ENCODE measurements at places on chromosomes 6 and 20.

DNA sequence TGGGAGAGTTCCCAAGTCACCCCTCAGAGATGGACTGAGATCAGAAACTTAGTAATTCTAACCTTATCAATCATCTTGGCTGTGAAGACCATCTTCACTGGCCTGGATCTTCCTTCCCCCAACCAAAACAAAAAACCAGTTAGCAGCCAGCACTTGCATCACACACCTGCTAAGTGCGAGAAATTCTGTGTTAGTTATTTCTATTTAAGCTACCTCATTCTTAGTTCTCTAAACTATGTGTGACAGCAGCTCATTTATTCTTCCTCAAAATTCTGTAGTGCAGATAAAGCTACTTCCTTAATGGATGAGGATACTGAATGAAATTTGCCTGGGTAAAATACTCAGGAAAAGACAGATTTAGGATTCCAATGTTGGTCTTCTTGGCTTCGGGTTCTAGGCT lies 18.2 kb upstream of the TAGAP start:
- peaks cover 75% of the 10 kb centered on the region for H3K4me1 ChIP-seq
- H3K27ac ChIP-seq, result peak overlapping the region; percentile 95
- no peak for DNase-seq

DNA sequence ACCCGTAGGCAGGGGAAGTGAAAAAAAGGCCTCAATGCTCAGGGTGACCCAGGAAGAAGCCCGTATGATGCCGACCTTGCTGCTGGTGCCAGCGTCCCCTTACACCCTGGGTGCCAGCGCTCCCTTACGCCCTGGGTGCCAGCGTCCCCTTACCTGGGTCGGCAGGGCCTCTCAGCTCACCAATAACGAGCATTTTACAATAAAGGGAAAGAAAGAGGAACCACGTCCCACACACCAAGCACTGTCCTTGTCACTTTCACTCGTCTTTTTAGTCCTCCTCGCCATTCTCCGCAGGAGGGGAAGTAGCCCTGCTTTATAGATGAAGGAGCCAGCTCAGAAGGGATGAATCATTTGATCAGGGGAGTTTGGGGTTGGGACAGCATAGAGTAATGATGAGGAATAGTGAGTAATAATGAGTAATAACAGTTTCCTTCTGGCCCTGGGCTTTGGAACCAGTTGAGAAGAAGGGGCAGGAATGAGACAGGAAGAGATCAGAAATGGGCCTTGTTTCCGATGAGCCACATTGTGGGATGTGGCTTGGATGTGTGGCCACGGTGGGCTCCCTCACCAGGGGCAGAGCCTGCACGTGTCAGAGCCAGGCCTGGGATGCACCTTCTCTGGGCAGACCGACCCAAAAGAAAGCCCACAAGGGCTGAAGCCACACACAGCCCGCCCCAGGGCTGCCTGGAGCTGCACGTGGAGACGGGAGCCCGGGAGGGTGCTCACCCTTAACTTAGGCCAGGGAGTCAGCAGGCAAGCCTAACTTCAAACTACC lies 75.7 kb downstream of the SYNJ2 start:
- peaks cover 7% of the 10 kb centered on the region for H3K36me3 ChIP-seq
- no peak for DNase-seq
- no peak overlapping the region for H3K27ac ChIP-seq
- no peak overlapping the region for H3K4me3 ChIP-seq
- H3K27me3 ChIP-seq, result no peaks in the 10 kb centered on the region
- H3K4me1 ChIP-seq, result peaks cover 6% of the 10 kb centered on the region

GRCh38 chr6:152896923-152897322 lies 85.9 kb downstream of the FBXO5 start:
- H3K27ac ChIP-seq, result no peak overlapping the region
- DNase-seq, result no peak
- H3K27me3 ChIP-seq, result peaks cover 6% of the 10 kb centered on the region
- no peaks in the 10 kb centered on the region for H3K36me3 ChIP-seq
- H3K4me3 ChIP-seq, result no peak overlapping the region

DNA sequence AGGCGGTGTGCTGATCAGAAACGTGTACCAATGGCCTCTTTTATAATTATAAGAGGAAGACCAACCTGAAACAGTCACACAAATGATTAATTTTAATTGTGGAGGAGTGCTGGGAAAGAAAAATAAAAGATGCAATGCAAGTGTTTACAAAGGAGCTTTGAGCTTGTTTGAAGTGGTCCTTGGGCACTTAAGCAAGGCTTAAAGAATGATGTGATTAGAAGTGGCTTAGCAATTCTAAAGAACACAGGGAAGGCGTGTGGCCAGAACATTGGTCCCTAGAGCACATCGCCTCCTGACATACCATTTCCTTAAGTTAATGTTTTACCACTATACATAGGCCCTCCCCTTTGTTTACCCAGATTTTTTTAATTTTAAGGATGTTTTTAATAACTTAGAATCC lies 26.1 kb downstream of the PTPN1 start:
- H3K27ac ChIP-seq, result no peak overlapping the region
- peaks cover 74% of the 10 kb centered on the region for H3K36me3 ChIP-seq
- no peak for DNase-seq
- peaks cover 87% of the 10 kb centered on the region for H3K4me1 ChIP-seq

DNA sequence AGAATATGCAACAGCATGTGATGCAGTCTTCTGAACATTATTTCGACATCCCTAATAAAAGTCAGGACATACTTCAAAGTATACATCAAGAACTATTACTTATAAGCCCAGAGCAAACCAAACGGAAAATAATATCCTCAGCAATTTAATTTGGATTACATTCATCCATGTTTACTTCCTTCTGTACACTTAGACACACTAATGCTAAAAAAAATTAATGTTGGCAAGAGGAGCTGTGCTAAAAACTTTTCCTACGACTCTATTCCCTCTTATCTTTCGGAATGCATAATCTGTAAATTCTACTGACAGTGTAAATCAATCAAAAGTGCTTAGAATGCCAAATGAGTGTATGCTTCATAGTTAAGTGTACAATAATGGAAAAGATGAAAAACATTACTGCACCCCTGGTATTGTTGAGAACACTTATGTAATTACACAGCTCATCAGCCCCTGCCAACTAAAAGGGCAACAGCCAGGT lies 301.2 kb upstream of the HSF2 start:
- H3K4me3 ChIP-seq, result no peak overlapping the region
- H3K27me3 ChIP-seq, result no peaks in the 10 kb centered on the region
- H3K36me3 ChIP-seq, result no peaks in the 10 kb centered on the region
- no peak for DNase-seq

GRCh38 chr6:80480421-80481157 lies 374.1 kb downstream of the BCKDHB start:
- H3K27ac ChIP-seq, result no peak overlapping the region
- DNase-seq, result no peak
- no peaks in the 10 kb centered on the region for H3K27me3 ChIP-seq
- no peaks in the 10 kb centered on the region for H3K4me1 ChIP-seq

GRCh38 chr6:84166395-84166794 lies 61.0 kb downstream of the CEP162 start:
- peaks cover 10% of the 10 kb centered on the region for H3K4me1 ChIP-seq
- no peak overlapping the region for H3K4me3 ChIP-seq
- no peak for DNase-seq
- H3K27me3 ChIP-seq, result no peaks in the 10 kb centered on the region
- H3K36me3 ChIP-seq, result peaks cover 41% of the 10 kb centered on the region

DNA sequence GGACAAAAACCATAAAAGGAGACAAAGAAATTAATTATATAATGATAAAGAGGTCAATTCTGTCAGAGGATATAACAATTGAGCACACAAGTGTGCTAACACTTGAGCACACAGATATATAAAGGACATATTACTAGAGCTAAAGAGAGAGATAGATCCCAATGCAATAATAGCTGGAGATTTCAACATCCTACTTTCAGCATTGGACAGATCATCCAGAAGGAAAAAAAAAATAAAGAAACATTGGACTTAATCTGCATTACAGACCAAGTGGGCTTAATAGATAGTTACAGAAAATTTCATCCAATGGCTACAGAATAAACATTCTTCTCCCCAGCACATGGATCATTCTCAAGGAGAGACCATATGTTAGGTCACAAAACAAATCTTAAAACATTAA lies 9.9 kb downstream of the VNN1 start:
- no peaks in the 10 kb centered on the region for H3K36me3 ChIP-seq
- no peak overlapping the region for H3K27ac ChIP-seq
- DNase-seq, result no peak
- H3K4me1 ChIP-seq, result peaks cover 5% of the 10 kb centered on the region
- no peak overlapping the region for H3K4me3 ChIP-seq

DNA sequence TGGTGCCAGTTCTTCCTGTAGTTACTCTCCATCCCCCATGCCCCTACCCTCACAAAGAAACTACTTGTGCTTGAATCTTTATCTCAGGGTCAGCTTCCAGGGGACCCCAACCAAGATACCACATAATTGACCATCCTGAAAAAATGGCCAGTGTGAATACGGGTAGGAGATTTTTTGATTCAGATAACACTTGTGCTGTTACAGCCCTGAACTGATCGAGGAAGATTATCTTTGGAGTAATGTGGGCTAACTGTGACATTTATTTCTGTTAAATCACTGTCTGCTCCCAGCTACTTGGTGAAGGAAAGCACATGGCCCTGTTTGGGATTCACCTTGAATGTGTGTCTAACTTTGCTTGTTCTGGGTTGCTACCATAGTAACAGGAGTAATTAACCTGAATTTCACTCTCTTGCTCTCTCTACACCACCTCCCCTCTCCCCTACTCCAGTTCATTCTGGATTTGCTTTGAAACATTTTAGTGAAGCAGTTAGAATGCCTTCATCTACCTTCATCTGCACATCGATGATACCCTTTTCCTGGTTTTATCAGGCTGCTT lies 219.6 kb upstream of the CHD6 start:
- H3K4me1 ChIP-seq, result no peaks in the 10 kb centered on the region
- no peak overlapping the region for H3K27ac ChIP-seq
- no peaks in the 10 kb centered on the region for H3K36me3 ChIP-seq
- H3K4me3 ChIP-seq, result no peak overlapping the region
- no peak for DNase-seq
- H3K27me3 ChIP-seq, result no peaks in the 10 kb centered on the region

- peak overlapping the region; percentile 65 for H3K27ac ChIP-seq
- H3K27me3 ChIP-seq, result no peaks in the 10 kb centered on the region
- H3K36me3 ChIP-seq, result peaks cover 39% of the 10 kb centered on the region
- H3K4me3 ChIP-seq, result no peak overlapping the region
Observed at GRCh38 chr6:149723771-149724417, 6.0 kb upstream of the LATS1 start.

DNA sequence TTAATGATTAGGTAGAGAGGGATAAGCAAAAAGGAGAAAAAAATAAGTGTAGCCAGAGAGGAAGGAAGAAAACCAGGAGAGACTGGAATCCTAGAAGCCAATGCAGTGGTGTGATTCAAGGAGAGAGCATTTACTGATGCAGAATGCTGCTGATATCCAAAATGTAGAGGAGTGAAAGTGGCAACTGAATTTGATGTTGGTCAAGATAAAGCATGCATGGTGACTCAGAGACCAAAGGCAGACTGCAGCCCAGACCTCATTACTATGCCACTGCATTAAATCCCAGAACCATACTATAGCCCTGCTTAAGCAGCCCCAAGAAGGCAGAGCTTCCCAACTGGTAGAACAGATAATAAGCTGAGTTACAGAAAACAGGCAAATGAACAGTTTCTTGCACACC lies 15.8 kb downstream of the KLHL32 start:
- no peaks in the 10 kb centered on the region for H3K4me1 ChIP-seq
- no peaks in the 10 kb centered on the region for H3K27me3 ChIP-seq
- DNase-seq, result no peak
- no peaks in the 10 kb centered on the region for H3K36me3 ChIP-seq
- H3K27ac ChIP-seq, result no peak overlapping the region

DNA sequence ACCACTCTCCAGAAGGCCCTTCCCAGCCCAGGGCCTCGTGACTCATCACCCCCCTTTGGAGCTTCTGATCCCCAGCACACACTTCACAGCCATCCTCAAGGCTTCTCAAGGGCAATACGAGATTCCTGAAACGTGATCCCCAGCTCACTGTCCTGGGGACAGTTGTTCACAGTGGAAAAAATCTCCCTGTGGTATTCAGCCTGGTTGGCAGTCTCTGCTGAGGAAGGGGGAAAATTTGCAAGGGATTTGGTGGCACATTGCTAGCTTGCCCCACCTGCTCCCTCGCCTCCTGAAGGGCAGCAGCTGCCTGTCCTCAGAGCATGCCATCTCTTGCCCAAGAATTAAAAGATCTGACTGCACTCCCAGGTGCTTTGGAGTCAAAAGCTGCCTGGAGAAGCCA lies 20.7 kb upstream of the PKHD1 start:
- no peaks in the 10 kb centered on the region for H3K4me1 ChIP-seq
- no peaks in the 10 kb centered on the region for H3K36me3 ChIP-seq
- no peak for DNase-seq
- no peak overlapping the region for H3K4me3 ChIP-seq
- H3K27me3 ChIP-seq, result peaks cover 2% of the 10 kb centered on the region

DNA sequence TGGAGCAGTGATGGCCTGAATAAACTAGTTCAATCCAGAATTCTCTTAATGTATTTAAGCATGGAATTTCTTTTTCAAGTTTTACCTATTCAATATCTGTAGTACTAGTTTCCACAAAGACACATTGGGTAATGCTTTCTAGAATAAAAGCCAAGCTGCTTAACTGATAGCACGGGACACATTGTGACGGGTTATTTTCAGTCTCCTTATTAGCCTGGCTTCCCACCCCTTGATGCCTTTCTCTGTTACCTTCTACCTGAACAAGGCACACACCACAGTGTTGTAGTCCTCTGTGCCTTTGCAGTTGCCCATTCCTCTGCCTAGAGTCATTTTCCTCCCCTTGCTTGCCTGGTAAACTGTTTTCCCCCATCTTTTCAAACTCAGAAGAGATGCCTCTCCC lies 139.1 kb downstream of the HDGFL1 start:
- no peaks in the 10 kb centered on the region for H3K36me3 ChIP-seq
- H3K4me1 ChIP-seq, result no peaks in the 10 kb centered on the region
- no peaks in the 10 kb centered on the region for H3K27me3 ChIP-seq
- no peak overlapping the region for H3K27ac ChIP-seq
- no peak for DNase-seq

GRCh38 chr20:38523697-38524096 lies 51.1 kb downstream of the RALGAPB start:
- H3K4me3 ChIP-seq, result no peak overlapping the region
- peaks cover 85% of the 10 kb centered on the region for H3K36me3 ChIP-seq
- H3K27ac ChIP-seq, result no peak overlapping the region
- H3K27me3 ChIP-seq, result no peaks in the 10 kb centered on the region
- H3K4me1 ChIP-seq, result no peaks in the 10 kb centered on the region

- no peak for DNase-seq
- no peak overlapping the region for H3K27ac ChIP-seq
- no peaks in the 10 kb centered on the region for H3K36me3 ChIP-seq
- H3K4me1 ChIP-seq, result no peaks in the 10 kb centered on the region
- H3K4me3 ChIP-seq, result no peak overlapping the region
Observed at GRCh38 chr6:129481706-129482105, 228.3 kb downstream of the ARHGAP18 start.

Measured in activated B cell treated with CpG ODN at 0.5 μM for 24 hours (primary cell).